H4 (cell line): ENCODE measurements at places on chromosomes 2 and 18.

DNA sequence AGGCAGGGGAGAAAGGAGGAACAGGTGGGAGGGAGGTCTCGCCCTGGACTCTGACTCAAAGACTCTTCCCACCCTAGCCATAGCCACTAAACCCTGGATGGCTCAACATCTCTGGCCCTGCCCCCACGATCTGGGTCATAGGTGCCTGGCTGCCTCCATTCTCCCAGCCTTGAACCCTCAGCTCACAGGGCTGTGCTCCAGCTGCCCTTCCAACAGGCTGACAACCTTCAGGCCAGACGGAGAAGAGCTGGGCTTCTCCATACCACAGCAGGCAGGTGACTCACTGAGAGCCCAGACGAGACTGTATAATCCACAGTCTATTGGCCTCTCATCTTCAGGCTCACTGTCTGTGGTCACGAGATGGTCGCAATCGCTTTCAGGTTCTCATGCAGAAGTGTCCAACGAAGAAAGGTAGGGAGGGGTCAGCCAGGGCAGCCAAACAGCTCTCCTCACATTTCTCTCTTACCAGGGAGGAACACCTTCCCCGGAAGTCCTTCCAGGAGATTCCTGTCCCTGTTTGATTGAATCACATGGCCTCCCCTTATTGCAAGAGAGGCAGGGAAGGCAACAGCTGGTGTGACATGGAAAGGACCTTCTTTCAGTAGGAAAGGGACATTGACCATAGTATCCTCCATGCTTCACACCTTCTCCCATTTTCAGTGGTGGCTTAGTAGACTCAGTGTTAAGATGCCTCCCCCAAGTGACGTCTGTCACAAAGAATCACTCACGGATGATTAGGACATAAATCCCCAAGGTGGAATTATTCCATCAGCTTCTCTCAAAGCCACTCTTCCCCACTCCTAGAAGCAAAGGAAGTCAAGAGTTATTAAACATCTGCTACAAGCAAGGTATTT, 100.1 kb downstream of the MRO start:
- DNase-seq: no peak

GRCh38 chr2:147364597-147364996, 480.2 kb upstream of the ACVR2A start:
- peak; percentile 29 for DNase-seq

- no peak for DNase-seq
These were observed 5.4 kb upstream of the IL1R1 start for GRCh38 chr2:102137138-102137537.

DNA sequence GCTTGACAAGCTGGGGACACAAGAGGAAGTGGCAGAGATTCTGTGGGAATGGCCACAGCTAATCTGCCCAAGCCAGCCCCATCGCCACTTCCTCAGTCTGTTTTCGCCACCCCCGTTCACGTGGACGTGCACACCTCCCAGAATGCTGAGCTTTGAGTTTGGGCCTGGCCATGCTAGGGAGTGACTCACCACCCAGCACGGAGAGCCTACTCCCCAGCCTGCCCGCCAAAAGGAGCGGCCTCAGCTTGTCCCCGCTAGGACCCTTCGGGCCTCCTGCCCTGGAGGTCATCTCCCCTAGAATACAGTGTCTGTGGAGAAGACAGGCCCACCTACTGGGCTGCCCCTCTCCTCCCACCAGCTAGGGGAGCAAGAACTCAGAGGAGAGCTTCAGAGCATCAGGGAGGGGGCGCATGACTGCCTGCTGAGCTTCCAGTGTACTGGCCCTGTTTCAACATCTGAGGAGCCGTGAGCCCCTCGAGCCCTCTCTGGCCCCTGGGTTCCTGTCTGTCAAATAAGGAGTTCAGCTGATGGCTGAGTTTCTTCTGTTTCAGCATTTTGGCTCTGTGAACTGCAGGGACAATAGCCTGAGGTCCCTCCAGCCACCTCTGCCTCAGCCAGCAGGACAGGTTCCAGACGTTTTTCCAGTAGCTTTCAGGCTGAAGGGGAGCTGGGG, 5.1 kb downstream of the SLC35F6 start:
- DNase-seq: peak; percentile 68

GRCh38 chr2:166013878-166014277, 60.3 kb upstream of the TTC21B start:
- no peak for DNase-seq

DNA sequence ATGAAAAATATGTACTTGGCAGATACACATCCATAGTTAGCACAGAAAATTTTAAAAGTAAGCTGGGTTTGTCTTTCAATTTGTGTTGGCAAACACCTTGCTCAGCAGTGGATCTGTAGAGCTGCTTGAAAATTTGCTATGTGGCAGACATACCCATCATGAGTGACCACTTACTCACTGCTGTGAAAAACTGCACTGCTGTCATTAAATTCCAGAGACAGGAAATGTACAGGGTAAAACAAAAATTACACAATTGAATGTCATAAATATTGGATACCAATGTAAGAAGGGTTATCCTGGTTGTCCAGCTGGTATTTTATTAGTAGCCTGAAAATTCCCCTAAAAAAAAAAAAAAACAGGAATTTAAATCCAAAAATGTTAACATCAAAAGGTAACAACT, 24.5 kb downstream of the NIF3L1 start:
- DNase-seq: no peak

DNA sequence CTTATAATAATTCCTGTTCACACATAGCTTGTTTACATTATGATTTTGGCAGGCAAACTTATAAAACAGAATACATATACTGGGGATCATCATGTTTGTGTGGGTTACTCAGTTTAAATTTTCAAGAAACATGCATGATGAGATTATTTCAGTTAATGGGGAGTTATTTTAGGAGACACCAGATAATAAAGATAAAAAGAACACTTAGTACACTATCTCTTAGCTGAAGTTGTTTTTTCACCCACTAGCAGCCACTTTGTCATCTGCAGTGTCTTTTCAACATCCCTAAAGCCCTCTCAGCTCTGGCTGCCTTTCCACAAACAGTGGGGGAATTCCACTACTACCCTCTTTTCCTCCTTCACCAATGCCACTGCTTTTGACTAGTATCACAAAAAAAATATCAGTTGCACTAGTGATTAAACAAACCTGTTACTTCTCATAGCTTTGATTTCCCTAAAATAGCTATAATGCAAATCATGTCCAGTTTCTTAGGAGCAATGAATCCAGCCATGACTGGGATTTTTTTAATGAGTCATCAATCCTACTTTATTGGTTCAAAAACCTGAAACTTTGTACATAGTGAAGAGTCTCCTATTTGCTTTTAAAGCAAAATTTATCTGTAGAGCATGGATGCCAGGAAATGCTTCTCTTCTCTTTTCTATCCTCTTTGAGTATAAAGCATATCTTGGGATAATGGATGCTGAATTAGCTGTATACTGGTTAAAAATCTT, 156.7 kb upstream of the TFPI start:
- no peak for DNase-seq

GRCh38 chr2:218033590-218034496, 31.0 kb upstream of the TNS1 start:
- no peak for DNase-seq

GRCh38 chr2:30665761-30666265, 141.4 kb downstream of the CAPN13 start:
- no peak for DNase-seq

- no peak for DNase-seq
These were observed 6.6 kb downstream of the NMUR1 start for GRCh38 chr2:231523451-231524285.

DNA sequence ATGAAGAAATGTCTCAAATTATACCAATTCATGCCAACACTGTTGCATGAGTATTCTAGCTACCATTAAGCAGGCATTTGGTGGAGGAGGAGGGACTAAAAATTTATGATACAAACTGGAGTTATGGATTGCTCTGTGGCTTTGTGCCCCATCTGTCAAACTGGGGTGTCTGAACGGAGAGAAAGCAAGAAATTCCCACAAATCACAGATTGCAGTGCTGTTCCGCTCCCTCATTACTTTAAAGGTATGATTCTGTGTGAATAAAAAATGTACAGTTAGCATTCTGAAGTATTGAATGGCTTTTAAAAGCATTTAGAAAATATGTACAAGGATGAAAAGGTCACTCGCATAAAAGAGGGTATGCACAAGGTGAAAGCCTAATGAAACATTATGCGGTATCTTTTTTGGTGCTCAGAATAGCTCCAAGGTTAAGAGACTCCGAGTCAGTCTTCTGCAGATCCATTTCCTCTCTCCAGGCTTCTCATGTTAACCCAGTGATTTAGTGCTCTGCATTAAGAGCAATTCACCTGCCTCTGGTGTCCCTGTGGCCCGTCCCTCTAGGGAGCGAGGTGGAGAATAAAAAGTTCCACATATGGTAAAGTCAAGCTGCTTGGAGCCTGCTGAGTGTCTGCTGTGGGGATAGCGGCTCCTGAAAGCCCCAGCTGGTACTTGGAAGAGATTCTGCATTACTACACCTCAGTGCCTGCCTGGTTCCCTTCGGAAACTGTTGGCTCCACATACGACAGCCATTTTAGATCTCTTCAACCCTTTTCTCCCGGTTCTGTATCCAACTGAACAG, 184.2 kb downstream of the ZNF521 start:
- no peak for DNase-seq

DNA sequence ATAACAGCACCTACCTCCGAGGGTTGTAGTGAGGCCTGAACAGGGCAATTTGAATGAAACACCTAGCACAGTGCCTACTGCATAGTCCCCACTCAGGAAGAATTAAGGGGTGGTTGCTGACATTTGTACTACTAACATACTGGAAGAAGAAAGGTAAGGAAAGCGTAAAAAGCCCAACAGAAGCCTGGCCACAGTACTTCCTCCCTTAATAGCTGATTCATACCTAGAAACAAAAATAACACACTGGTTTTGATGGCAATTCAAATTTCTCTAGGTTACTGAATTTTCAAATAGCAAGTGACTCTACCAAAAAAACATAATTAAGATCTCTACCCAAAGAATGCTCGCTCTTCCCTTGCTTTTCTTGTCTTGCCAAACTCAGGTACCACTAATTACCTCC, 16.2 kb downstream of the SUCLG1 start:
- DNase-seq: no peak

GRCh38 chr2:101147971-101148370, 3.2 kb downstream of the TBC1D8 start:
- DNase-seq: no peak

- no peak for DNase-seq
These were observed 24.3 kb downstream of the TACR1 start for GRCh38 chr2:75174981-75175380.

- no peak for DNase-seq
These were observed 261.2 kb downstream of the SPAG16 start for GRCh38 chr2:213545481-213545880.

DNA sequence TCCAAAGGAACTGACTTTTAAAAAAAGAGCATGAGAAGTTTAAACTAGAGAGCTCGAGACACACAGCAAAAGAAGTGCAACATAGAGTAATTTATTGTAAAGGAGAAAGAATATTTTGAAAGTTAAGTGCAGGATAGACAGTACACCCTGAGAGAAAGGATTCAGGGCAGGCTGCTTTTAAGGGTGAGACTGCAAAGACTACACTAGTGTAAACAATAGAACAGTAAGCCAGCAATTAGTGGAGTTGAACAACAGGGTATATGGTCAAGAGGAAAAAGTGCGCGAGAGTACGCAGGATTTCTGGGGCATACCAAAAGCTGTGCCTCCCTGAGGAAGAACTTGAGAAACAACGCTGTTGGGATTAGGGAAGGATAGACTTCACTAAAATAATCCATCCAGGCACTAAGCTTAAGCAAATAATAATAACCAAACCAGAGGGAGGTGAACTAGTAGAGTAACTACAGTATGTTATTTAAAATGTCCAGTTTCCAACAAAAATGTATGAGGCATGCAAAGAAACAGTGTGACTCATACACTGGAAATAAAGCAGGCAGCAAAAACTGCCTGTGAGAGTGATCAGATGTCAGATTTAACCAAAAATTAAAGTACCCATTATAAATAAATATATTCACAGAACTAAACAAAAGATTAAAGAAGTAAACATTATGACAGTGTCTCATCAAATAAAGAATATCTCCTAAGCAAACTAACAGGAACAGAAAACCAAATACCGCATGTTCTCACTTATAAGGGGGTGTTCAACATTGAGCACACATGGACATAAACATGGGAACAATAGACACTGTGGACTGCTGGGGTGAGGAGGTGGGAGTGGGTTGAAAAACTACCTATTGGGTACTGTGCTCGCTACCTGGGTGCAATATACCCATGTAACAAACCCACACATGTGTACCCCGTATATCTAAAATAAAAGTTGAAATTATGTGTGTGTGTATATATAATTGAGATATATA, 40.5 kb upstream of the EMILIN2 start:
- DNase-seq: no peak

GRCh38 chr2:64779117-64779690, 125.5 kb upstream of the SERTAD2 start:
- DNase-seq: no peak
